Type B pancreatic cell (in vitro differentiated cells): ENCODE measurements at places on chromosomes 5 and 9. TPM values are rescaled to one million over a fixed set of nuclear protein-coding genes. Genes with fewer than 3 reads are reported as not detected.

The PCDHB10 gene
- 2.1 and 3.2 TPM in 2 replicates for total RNA-seq

The SLC45A2 gene
- 0.62 and 2.1 TPM in 2 replicates for total RNA-seq

DNA sequence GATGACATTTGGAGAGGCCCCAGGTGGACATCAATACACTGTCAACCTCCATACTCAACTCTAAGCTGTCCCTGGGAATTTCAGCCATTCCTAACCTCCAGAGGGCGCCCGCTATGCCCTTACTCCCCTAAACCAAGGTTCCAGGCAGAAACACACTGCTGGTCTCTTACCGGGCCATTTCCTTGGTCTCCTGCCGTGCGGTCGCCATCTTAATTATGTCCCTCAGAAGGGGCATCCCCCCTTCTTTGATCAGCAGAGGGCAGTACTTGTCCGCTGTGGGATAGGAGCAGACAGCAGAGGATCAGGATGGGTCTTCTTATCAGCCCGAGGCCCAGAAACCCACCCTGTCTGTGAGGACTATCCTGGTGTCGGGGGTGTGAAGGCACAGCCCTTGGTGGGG is 9.3 kb upstream of the ZDHHC12 start:
- peaks cover 4% of the 10 kb centered on the region for H3K4me1 ChIP-seq
- peaks cover 13% of the 10 kb centered on the region for H3K36me3 ChIP-seq
- H3K4me3 ChIP-seq, result peak overlapping the region; percentile 49
- peak overlapping the region; percentile 87 for H3K27ac ChIP-seq
- H3K27me3 ChIP-seq, result no peaks in the 10 kb centered on the region
- peak; percentile 83 for DNase-seq

- no peaks in the 10 kb centered on the region for H3K4me1 ChIP-seq
- DNase-seq, result no peak
- no peak within 1 kb of the TSS for H3K4me3 ChIP-seq
Measured at GRCh38 chr9:111794835-111795556, at the start of gene SHOC1. TSS of gene SHOC1 (minus strand) at chr9:111794937. CDS start at chr9:111791418, 3,519 bp downstream.

GRCh38 chr9:14075218-14075617 is 238.7 kb downstream of the NFIB start:
- DNase-seq, result no peak
- H3K4me1 ChIP-seq, result peaks cover 12% of the 10 kb centered on the region
- H3K4me3 ChIP-seq, result no peak overlapping the region
- no peaks in the 10 kb centered on the region for H3K36me3 ChIP-seq
- no peaks in the 10 kb centered on the region for H3K27me3 ChIP-seq

- H3K27ac ChIP-seq, result no peak overlapping the region
- no peak overlapping the region for H3K4me3 ChIP-seq
- DNase-seq, result no peak
- peaks cover 20% of the 10 kb centered on the region for H3K4me1 ChIP-seq
Measured at GRCh38 chr5:38607396-38607795, 51.0 kb upstream of the LIFR start.
